ENCODE measurements at places on chromosomes 16 and 17.

DNA sequence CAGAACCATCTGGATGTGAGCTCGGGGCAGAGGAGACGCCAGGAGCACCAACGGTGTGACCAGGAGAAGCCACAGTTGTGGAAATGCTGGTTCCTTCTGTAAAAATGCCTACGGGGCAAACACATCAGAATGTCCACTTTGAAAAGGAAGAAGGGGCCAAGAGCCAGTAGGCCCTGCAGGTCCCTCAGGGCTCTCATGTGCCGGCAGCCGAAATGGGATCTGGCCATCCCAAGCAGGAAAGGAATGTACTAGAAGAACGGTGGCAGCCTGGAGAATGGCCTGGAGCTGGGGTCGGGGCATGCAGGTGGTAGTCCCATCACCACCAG lies 162.1 kb upstream of the PLCG2 start:
- no peak for DNase-seq

GRCh38 chr17:7839876-7840261 lies 5.9 kb downstream of the KDM6B start:
- DNase-seq, result peak; percentile 69

GRCh38 chr17:12712415-12712814 lies 46.7 kb downstream of the MYOCD start:
- no peak for DNase-seq

- no peak for DNase-seq
Measured at GRCh38 chr17:77503916-77504651, 363.3 kb downstream of the SEC14L1 start.

GRCh38 chr16:68900009-68900408 lies 56.7 kb downstream of the TANGO6 start:
- no peak for DNase-seq

DNA sequence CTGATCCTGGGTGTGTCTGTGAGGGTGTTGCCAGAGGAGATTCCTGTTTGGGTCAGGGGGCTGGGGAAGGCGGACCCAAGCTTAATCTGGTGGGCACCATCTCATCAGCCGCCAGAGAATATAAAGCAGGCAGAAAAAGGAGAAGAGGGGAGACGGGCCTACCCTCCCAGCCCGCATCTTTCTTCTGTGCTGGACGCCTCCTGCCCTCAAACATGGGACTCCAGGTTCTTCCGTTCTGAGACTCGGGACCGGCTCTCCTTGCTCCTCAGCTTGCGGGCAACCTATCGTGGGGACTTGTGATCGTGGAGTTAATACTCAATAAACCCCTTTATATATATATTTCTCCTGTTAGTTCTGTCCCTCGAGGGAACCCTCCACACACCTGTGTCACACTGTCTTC lies 64.5 kb downstream of the LMF1 start:
- no peak for DNase-seq

- DNase-seq, result no peak
Measured at GRCh38 chr17:18381158-18381952, 3.8 kb downstream of the EVPLL start.

- no peak for DNase-seq
Measured at GRCh38 chr16:82761858-82762257, 135.1 kb downstream of the CDH13 start.

DNA sequence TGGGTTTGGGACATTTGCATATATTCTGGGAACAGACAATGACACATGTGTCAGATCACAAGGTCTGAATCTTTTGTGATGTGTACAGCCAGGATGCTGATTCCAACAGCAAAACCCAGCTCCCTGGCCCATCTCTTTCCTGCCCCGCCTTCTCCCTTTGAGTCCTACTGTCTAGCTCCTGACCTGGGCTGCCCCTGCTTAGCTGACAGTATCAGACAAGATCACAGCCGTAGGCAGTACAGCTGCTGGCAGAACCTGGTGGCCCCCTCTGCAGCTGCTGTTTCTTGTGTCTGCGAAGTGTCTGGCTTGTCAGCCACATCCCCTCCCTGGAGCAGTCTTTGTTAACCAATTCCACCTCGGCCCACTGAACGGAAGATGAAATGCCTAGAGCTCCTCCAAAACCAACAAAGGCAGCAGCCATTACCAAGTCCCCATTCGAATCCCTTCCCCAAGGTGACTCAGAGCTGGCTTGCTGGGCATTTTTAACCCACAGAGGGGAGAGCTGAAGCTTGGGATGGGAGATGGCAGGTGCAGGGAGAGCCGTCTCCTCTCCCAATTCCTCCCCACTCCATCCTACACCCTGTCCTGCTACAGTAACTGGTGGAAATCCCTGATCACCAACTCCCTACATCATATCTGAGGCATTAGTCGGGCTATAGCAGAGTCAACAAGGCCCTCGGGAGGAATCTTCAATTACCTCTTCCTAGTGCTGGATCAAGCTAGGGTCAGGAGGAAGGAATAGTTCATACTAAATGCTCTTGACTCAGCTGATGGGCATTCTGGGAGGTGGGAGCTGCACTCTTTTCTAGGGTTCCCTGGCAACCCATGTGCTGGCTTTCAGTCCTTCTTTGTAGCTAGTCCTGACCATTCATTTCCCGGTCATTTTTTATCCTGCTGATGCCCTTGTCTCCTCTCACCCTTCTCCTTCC lies 5.8 kb downstream of the PIPOX start:
- no peak for DNase-seq

DNA sequence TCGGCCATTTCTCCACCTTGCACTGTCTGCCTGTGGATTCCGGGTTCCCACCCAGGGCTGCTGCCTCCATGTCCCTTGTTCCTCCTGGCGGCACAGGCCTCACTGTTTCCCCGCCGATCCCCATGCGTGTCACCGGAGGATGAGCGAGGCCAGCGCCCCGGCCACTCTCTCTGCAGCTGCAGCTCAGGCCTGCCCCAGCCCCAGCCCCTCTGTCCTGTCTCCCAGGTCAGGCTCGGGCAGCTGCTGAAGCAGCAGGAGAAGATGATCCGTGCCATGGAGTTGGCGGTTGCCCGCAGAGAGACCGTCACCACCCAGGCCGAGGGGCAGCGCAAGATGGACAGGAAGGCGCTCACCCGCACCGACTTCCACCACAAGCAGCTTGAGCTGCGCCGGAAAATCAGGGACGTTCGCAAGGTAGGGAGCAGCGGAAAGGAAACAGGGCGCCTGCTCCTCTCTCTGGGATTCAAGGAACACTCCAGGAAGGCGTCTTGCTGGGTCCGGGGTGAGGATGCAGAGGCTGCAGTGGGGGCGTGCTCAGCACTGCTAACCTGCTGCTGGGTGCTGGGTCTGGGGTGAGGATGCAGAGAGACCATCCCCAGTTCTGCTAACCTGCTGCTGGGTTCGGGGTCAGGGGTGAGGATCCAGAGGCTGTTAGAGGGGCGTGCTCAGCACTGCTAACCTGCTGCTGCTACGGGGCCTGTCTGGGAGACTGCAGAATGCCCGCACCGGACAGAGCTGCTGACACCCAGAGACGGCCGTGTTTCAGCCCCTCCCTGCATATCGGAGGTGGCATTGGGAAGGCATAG lies 6.1 kb upstream of the GAA start:
- DNase-seq, result no peak

- DNase-seq, result peak; percentile 49
Measured at GRCh38 chr17:19753051-19753509, 5.0 kb upstream of the ALDH3A1 start.

GRCh38 chr17:46190763-46191162 lies 2.5 kb downstream of the KANSL1 start:
- peak; percentile 41 for DNase-seq

DNA sequence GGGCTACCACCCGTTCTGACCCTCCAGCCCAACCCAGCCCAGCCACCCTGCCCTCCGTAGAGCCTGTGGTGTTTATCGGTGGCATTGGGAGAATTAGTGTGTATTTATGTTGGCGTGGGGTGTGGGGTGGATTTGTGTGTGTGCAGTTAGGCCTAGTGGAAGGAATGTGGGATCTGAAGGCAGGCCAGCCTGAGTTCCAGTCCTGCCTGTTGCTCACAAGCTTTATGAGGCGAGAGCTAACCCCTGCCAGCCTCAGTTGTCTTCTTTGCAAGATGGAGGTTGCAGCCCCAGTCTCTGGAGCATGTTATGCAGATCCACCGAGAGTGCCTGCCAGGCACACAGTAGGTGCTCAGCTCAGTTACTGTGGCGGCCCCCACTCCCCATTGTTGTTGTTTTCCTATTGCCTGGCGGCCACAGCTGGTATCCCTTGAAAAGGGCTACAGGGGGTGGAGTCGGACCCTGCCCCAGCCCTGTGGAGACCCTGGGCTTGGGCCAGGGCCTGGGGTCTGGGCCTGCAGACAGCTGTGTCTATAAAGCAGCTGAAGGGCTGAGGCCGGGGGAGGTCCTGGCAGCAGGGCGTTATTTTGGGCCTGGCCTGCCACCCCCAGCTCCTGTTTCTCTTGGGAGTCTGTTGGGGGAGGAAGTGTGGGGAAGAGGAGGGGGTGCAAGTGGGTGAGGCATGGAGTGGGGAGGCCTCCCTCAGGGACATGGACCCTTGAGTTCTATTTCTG lies 5.1 kb downstream of the ERBB2 start:
- peak; percentile 24 for DNase-seq

- no peak for DNase-seq
Measured at GRCh38 chr16:65538976-65539375, 417.1 kb upstream of the CDH11 start.

GRCh38 chr17:57629470-57629869 lies 115.6 kb downstream of the CCDC182 start:
- no peak for DNase-seq

DNA sequence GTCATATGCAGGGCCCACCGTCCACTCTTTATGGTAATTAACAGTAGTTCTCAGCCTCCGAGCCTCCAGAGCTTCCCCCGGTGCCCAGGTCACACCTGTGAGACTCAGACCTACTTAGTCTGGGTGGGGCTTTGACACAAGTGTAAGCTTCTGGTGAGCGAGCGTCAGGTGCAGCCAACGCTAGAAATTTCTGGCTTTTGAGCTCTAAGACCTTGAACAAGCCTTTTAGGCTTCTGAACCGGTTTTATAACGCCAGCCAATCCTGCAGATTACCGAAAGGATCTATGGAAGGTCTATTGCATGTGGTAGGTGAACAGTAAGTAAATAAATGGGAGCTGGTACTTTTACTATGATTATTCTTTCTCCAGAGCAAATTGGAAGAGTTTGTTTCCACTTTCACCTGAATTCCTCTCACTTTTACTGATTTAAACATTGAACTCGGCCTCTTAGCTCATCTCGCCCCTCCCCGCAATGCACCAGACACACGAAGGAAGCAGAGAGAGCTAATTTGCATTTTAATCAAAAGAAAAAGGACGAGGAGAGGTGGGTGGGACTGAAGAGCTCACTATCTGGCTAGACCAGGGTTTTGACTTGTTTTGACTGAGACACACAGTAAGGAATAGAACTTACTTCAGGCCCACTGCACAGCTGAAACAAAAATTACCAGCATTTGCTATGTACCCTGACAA lies 47.1 kb downstream of the ABAT start:
- no peak for DNase-seq

DNA sequence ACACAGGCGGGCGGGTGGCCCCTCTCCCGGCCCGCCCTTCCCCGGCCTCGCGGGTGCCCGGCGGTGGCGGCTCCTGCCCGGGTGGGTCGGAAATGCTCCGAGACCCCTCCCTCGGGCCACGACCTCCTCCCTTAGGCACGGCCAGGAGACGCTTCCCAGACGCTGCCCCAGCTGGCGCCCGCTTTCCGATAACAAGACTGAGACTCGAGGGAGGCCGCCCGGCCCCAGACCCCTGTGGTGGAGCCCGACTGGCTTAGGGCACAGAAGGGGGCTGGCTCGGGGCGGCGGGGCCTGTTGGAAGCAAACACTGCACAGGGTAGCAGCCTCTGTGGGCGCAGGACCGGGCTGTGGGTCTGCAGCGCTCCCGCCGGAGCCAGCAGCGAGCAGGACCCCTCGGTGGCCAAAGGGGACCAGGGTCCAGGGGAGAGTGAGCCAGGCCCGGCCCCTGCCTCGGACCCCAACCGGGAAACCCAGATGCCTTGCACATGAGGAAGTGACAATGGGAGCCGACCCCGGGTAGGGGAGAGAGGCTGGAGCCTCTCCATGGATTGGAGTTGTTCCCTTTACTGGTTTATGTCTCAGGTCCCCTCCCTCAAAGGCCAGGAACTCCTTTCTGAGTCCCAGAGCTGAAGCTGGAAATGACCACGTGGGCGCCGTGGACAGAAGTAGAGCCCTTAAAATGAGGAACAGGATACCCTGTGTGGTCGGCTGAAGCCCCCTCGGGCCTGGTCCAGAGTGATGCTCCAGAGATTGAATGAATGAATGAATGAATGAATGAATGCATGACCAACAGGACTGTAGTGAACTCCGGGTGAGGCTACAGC lies 19.8 kb upstream of the ADCY7 start:
- DNase-seq, result peak; percentile 11

DNA sequence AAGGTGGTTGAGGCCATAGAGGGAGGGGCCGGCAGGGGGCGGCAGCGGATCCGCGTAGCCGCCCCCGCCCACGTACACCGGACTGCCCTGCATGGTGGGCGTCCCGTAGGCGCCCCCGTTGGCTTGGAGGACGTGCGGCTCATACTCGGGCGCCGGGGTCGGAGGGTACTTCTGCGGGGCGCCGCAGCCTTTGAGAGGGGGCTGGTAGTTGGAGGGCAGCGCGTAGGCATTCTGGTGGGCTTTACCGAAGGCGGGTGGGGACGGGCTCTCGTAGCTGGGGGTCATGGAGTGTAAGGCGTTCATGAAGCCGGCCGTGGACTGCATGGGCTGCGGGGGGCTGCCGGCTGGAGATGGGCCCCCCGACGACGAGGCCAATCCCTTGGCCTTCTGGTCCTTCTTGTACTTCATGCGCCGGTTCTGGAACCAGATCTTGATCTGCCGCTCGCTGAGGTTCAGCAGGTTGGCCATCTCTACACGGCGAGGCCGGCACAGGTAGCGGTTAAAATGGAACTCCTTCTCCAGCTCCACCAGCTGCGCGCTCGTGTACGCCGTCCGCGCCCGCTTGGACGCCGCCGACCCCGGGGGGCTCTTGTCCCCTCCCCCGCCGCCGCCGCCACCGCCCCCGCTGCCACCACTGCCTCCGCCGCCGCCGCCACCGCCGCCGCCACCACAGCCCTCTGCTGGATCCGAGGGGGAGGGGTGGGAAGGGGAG lies 5.7 kb upstream of the HOXB2 start:
- DNase-seq, result no peak

- peak; percentile 80 for DNase-seq
Measured at GRCh38 chr17:12256380-12256995, 235.8 kb downstream of the MAP2K4 start.

GRCh38 chr16:57089406-57089805 lies 3.0 kb upstream of the CPNE2 start:
- no peak for DNase-seq

DNA sequence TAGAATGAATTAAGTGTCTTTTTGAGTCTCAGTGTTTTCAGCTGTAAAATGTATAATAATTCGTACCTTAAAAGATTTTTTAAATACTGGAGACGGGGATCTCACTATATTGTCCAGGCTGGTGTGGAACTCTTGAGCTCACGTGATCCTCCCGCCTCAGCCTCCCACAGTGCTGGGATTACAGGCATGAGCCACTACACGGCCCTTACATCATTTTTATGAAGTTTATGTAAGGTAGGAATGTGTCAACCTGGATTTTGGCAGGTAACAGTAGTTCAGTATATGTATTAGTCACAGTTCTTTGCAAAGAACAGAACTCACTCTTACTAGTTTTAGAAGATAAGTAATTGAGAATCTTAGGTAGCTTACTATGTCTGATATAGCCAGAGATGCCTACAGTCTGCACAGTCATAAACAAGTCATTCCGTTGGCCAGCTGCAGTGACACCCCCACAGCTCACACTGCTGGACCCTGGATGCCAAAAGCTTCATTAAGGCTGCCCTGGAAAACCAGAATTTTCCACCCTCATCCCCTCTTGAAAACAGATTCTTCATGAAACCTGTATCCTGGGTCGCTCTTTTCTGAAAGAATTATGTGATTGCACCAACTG lies 583 bp upstream of the COX6A2 start:
- DNase-seq, result no peak

- peak; percentile 29 for DNase-seq
Measured at GRCh38 chr16:2236337-2237101, at the start of gene DNASE1L2. Gene DNASE1L2, plus strand, starts transcription at chr16:2236444. Its CDS starts 373 bp downstream, at chr16:2236817.

GRCh38 chr17:64938290-64938689 lies 19.0 kb upstream of the LRRC37A3 start:
- no peak for DNase-seq

All from fibroblast of skin of scalp (primary cell).